ENCODE measurements at places on chromosomes 3 and 15.
A peak's percentile ranks its signal among the peaks of the same experiment; 100 is the strongest.

DNA sequence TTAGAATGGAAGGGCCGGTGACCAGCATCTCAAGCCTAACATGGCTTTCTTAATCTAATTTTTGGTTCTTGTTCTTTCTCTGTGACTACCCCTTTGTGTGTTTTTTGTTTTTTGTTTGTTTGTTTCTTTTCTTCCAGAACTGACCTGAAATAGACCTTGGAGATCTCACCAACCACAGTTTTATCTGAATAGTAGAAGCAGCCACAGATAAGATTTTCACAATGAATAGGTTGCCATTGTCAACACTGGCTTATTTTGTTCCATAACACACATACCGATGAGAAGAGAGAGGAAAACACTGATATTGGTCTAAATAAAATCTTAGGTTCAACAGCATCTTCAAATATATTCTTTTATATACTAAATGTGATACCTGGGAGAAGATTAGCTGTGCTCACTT, 11.5 kb downstream of the ILDR1 start:
- DNase-seq, result no peak

GRCh38 chr15:73965758-73966113, 26.4 kb downstream of the STOML1 start:
- peak; percentile 45 for DNase-seq

DNA sequence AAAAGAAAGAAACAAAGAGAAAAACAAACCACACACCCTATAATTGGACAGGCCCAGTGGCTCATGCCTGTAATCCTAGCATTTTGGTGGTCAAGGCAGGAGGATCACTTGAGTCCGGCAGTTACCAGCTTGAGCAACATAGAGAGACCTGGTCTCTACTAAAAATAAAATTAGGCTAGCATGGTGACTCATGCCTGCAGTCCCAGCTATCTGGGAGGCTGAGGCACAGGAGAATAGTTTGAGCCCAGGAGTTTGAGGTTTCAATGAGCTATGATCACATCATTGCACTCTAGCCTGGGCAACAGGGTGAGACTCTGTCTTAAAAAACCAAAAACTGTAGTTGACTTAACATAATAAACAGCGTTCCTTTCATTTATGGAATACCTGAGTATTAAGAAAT, 72.3 kb upstream of the ST3GAL6 start:
- no peak for DNase-seq

GRCh38 chr3:97901313-97902248, 70.7 kb downstream of the RIOX2 start:
- DNase-seq, result no peak

DNA sequence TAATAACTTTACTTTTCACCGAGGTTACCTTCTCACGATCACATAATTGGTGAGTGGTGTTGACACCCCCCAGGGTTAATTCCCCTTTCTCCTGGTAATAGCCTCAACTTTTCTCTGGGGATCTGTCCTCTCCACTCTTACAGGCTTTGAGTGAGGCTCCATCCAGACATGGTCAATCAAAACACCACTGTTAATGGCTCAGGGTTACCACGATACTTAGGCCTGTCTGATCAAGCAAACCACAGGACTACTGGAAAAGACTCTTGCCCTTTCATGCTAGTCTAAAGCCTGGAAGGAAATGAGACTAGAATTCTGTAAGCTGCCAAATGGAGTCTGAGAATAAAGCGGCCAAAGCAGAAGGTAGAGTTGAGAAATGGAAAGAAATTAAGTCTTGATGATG, 56.5 kb upstream of the STT3B start:
- no peak for DNase-seq

DNA sequence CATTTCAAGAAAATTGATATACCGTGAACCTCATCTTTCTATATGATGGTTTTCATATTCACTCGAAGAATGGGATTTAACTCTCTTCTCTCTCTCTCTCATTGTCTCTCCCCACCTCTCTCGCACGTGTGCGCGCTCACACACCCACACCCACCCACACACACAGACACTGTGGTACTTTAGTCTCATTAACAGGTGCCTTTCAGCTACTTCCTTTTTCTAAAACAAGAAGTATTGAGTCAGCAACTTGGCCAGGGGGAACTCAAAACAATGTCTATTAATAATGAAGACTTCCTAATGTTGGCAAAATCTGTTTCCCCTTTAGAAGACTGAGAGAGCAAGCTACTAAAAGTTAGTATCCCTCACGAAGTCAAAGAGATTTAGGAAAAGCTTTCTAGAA, 150.7 kb downstream of the TMCO5A start:
- DNase-seq, result no peak

GRCh38 chr3:139136469-139137202, 91.9 kb upstream of the PRR23C start:
- DNase-seq, result no peak

- no peak for DNase-seq
Observed at GRCh38 chr15:48085591-48085930, 35.2 kb upstream of the SLC24A5 start.

GRCh38 chr3:23956701-23957100, 11.6 kb downstream of the NR1D2 start:
- no peak for DNase-seq

GRCh38 chr15:70264738-70265465, 167.2 kb upstream of the TLE3 start:
- no peak for DNase-seq

- no peak for DNase-seq
Observed at GRCh38 chr15:74277242-74277810, 41.2 kb downstream of the CCDC33 start.

DNA sequence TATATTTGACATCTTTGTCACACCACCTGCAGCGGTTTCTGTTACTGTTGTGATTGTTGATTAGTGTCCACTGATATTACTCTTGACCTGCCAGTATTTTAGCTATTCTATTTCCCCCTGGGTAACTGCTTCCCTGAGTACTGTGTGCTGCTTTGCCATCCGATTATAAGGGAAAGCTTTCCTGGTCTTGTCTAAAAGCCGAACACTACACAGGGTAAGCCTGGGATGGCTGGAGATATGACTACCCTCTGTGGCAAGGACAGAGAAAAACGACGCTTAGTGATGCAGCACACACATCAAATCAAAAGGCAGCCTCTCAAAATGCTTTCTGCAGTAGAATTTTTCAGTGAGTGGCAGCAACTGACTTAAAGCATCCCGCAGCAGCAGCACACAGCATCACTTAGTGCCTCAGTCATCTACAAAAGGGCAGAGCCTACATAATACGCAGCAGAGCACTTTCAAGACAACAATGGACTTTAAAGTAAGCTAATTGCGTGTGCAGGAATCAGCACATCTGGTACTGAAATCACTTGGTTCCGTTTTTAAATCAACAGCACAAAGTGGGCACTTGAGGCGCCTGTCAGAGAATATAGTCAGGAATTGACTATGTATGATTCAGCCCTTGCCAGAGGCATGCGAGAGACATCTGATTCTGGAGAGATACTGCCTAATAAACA, 656.3 kb upstream of the TGFBR2 start:
- no peak for DNase-seq

DNA sequence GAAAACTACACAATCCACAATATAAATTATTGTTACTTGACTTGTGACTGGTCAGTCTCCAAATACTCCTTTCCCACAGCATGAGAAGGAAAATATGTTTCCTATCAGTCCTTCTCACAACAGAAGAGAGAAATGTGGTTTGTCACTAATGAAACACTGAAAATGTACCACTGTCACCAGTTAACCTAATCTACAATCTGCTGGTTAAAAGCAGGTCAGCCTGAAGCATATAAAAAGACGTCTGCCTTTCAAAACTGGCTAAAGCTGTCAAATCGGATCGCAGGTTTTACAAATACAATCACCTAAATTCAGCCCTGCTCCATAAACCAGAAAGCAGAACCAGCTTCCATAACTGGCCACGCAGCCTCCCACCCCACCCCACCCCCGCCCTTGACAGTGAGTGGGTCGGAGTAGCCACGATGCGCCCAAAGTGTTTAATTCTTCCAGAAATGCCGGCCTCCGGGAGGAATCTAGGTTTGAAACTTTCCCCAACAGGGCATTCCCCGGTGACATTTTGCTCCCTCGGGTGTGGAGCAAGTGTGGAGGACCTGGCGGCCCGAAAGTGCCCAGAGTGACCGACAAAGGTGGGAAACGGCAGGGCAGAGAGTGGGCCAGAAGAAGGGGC, 682 bp downstream of the ETFA start:
- no peak for DNase-seq

DNA sequence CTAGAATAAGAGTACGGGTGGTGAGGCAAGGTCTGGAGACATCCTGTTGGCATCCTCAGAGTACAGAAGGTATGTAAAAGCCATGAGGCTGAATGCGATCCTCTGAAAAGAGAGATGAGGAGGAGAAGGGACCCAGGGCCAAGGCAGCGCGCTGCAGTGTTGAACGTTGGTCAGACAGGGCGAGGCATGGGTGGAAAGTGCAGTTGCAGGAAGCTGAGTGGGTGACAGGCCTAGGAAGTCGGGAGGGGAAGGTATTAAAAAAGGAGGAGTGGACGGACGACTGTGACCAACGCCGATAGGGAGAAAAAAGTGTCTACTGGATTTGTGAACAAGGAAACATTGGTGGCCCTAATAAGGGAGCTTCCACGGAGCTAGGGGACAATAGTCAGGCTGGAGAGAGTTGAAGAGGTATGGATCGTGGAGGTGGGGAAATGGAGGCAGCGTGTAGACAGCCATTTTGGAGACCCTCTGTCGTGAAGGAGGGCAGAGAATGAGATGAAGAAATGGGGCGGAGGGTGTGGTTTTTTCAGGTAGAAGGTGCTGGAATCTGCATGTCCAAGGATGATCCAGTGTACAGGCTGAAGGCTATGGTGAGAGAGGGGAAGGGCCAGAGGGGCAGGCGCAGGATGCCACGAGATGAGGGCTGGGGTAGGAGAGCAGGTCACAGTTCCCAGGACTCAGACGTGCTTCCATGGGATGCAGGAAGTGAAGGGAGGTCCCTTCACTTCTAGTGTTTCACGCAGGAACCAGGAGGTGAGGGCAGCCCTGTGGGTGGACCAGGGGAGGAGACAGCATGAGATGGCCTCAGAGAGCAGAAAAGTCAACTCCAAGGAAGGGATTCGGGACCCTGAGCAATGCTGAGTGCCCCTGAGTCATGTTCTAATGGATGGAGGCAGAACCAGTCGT, 115.9 kb downstream of the ASB7 start:
- DNase-seq, result no peak

DNA sequence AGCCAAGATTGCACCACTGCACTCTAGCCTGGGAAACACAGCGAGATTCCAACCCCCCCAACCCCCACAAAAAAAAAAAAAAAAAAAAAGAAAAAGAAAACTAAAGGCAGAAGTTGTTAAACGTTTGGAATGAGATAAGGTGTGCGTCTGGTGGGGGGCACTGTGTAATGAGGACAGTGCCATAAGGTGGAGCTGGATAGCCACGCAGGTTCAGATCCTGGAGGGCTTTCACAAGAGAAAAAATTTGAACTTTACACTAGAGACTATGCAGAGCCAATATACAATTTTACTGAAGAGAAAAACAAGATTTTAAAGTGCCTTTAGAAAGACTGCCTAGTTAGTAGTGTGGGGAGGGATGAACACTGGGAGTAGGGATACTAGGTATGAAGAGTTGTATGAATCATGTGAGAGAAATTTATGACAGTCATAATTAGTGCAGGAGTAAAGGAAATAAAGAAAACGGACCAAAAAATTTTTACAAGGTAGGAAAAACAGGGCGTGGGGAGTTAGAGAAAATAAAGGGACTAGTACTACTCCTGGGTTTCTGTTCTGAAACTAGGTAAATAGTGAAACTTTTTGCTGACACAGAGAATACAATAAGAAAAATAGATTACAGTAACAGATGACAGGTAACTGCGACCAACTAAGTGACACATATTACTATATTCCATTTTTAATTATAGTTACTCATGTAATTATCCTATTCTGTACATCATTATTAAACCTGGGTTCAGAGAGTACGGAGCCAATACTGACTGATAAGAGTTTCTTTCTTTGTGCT, 108.1 kb downstream of the PEAK1 start:
- DNase-seq, result no peak

GRCh38 chr3:113228498-113229286, 17.3 kb downstream of the BOC start:
- no peak for DNase-seq

DNA sequence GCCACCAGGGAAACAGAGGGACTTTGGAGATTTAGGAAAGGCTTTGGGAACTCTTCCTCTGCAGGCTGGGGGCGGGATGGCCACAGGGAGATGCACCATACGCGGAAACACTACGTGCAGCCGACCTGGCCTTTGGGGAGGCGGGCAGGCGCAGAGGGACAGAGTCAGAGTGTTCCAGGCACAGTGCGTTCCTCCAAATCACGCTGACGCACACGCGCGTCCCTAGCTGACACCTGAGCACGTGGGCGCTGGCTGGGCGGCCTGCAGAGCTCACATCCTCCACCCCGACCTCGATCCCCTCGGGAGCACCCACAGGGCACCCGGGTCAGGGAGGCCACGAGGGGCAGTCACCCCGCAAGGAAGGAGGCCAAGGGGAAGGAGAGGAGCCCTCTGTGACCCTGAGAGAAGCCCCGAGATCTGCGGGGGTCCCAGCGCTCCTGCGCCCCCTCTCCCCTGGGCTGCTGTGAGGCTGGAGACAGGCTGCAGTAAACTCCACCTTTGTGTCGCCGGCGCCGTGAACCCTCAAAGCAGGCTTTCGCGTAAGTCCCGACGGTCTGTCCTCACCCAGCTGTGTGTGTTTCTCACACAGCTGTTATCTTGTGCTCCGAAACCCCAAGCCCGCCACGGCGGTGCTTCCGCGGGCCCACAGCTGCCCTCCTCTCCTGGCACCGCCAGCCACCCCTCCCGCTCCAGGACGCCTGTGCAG, 196.3 kb downstream of the OCA2 start:
- DNase-seq, result no peak

- DNase-seq, result no peak
Observed at GRCh38 chr15:69377216-69377970, 36.8 kb upstream of the KIF23 start.

DNA sequence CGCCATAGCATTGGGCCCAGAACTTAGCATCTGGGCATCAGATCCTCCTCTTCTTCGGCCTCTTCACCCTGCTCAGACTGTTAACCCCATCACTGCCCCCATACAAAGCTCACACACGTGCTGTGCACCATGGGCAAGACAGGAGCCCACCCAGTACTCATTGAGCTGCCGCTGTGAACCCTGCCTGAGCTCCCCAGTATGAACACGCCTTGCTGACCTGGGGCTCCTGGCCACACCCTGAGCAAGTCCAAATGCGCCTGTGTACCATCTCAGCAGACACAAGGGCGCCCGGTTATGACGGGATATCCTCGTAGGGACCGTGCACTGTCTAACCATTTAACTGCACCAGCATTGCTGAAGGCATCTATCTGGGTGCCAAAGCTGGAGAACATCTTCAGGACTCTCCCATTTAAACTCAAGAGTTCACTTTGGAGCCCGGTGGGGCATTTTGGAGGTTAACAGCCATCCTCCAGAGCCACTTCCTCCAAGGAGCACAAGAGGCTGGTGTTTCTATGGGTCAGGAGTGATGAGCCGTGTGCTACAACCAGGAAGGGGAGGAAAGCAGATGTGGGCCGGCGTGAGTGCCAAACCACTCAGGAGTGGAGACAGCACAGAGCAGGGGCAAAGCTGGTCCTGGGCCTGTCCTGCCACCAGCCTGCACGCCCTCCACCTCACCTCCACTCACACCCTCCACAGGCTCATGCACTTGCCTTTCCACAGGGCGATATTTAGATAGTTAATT, 12.1 kb downstream of the PRR23E start:
- no peak for DNase-seq
